ENCODE measurements at places on chromosomes 5 and 9. TPM values are rescaled to one million over a fixed set of nuclear protein-coding genes. Genes with fewer than 3 reads are reported as not detected.

Gene SLC30A5
- total RNA-seq = 73.8 TPM

Gene EIF4E1B
- total RNA-seq = not detected

Gene PAEP
- total RNA-seq = not detected

Gene BSPRY
- total RNA-seq = 0.17 TPM

Gene FOXD4
- 2.4 TPM for total RNA-seq

Gene GRIN3A
- not detected for total RNA-seq
